ENCODE measurements at places on chromosomes 1 and 21. TPM values are rescaled to one million over a fixed set of nuclear protein-coding genes. Genes with fewer than 3 reads are reported as not detected.

GRCh38 chr1:23290836-23291565 lies 53.1 kb downstream of the HNRNPR start:
- DNase-seq = no peak

DNA sequence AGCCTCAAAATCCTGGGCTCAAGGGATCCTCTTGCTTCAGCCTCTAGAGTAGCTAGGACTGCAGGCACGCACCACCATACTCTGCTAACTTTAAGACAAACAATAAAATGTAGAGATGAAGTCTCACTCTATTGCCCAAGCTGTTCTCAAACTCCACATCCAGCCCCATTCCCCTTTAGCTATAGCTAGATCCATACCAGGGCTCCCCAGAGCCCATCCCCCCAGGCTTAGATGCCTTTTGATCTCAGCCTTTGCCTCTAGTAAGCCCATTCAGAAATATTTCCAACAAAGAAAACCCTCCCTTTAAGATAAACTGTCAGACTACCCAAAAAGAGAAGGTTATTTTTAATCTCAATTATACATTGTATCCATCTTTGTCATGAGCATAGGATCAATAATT lies 325.4 kb downstream of the CHRM3 start:
- no peak for DNase-seq

- no peak for DNase-seq
These were observed 555.8 kb downstream of the DPYD start for GRCh38 chr1:97365026-97365425.

DNA sequence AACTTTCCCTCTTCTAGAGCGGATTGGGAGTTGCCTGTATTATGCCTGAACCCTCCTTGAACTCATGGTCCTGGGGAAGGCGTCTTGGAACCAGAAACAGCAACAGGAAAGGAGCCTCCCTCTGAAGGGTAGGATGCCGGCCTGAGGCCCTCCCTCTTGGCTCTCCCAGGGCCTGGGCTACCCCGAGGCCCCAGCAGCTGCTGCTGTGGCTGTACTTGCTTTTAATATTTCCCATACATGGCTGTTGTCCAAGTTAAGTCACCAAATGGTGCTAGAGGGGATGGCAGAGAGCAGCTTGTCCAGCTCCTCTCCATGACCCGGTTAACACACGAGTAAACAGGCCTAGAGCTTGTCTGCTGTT lies 10.5 kb downstream of the CHRNB2 start:
- no peak for DNase-seq

S100A12 gene
- 3.9 TPM for polyA plus RNA-seq

DNA sequence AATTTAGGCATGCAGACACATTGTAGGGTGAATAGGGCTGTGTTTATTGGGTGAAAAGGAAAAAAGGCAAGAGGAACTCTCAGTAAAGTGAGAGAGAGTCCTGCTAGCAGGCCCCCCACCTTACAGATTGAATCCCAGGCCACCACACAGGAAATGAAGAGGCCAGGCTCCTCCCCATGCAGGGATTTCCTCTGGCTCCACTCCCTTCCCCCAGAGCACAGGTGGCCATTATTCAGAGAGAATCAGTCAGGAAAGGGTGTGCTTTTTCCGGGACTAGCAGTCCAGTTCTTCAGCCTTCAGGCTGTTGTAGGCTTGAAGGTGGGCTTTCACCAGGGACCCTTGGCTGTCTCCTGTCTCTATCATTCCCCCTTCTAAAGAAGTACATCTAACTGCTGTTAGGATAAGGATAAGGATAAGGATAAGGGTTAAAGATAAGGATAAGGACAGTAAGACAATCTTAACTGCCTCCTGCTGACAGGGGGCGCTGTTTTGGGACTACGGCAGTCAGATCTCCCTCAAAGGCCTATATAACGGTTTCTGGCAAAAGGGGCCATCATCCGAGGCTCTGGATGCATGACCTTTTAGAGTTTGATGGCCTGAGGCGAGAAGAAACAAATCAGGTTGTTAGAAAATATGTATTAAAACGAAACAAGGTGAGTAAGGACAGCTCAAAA lies 26.3 kb downstream of the ZNF648 start:
- DNase-seq = no peak

DNA sequence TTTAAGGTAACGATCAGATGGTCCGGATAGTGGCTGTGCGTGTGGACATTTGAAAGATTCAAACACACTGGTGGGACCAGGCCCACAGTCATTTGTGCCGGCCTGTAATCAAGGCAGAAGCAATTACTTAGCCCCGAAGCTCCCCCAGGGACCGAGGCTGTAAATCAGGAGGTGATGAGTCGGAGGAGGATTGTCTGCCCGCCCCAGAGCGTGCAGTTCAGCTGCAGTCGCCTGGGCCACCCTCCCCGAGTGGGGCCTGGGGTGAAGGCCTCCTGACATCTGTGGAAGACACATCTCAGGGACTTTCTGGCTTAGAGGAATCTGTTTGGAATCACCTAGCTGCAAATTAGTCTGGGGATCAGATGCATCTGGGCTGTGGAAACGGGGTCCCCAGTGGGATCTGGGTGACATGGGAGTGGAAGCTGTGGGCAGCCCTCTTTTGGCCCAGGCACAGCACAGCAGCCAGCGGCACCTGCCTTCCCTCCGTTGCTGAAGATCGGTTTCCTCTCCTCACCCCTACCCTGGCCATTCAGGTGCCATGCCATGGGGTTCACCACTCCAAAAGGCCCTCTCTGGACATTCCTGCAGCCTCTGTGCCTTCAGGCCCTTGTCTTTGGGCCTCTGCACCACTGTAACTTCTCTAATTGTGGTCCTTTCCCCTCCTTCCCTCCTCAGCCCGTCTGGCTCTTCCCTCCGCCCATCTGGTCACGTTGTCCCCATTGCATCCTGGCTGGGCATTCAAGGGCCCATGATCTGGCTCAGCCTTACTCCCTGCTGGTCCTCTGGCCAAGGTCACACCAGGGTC lies 25.7 kb downstream of the LHX4 start:
- no peak for DNase-seq

DNA sequence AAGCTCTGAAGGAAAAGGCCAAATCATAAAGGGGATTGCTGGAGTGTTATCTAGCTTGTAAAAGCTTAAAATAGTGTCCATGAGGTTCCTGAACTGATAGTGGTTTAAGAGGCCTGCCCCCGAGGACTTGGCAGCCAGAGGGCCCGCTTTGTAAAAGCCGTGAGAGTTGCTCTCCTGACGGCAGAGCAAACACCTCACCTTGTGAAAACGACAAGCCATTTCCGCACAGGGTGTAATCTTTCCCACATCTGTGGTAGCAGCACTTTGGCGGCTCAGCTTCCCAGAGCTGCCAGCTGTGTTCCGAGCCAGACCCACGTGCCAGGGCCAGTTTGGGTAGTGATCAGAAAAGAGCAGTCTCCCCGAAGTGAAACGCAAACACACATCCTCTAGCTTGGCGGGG lies 37.0 kb downstream of the SERBP1 start:
- no peak for DNase-seq

- DNase-seq = no peak
These were observed 833.4 kb upstream of the ADGRL4 start for GRCh38 chr1:79839882-79840281.

DNA sequence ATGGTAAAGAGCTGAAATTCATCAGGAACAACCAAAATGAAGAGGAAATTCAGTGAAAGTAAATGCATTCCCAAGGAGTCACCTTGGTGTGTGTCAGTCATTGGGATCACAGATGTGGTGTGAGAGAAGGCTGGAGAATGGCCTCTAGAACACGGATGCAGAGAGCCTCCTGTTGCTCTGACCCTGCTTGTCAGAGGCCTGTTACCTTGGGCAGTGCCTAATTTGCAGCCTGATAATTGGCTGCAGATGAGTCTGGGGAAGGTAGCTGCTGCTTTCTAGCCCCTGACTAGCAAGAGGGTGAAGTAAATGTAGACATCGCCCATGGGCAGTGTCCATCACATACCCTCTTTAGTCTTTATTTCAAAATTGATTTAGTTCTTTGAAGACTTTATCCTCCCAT lies 3.3 kb downstream of the GCSAML start:
- no peak for DNase-seq

SUSD4 gene
- 22.9 TPM for polyA plus RNA-seq

DNA sequence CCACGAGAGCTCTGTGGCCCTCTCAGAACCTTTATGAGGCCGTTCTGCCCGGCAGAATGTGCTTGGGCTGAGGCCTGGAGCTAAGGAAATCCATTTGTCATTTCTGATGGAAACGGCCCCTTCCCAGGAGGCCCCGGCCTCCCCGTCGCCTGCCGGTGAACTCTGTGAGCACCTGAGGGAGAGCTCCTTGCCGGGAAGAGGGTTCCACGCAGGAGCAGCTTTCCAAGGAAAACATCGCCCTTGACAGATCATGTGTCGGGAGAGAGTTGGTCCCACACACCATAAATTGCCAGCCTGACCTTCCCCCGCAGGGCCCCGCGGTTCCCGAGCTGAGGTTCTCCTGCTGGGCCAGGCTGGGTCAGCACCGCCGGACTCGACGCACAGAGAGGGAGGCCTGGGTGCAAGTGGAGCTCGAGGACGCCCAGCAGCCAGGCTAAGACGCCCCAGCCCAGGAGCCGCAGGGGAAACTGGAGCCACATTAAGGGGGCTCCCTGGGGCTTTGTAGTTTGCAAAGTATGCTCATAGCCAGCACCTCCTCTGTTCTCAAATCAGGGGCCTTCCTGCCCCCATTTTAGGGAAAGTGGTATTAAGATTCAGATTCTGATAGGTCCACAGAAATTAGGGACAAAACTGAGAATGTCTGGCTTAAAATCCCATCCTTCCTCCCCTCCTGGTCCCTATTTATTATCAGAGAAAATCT lies 239.5 kb downstream of the FOXD2 start:
- DNase-seq = no peak

DNA sequence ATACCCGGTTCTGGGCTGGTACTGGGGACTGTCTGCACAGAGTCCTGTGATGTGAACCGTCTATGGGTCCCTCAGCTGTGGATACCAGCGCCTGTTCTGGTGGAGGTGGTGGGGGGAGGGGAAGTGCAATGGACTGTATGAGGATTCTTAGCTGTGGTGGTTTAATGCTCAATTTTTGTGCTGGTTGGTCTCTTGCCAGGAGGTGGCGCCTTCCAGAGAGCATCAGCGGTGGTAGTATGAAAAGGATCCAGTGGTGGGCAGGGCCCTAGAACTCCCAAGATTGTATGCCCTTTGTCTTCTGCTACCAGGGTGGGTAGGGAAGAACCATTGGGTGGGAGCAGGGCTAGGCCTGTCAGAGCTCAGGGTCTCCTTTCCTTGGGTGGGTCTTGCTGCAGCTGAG lies 89.4 kb upstream of the B3GALT2 start:
- no peak for DNase-seq

DNA sequence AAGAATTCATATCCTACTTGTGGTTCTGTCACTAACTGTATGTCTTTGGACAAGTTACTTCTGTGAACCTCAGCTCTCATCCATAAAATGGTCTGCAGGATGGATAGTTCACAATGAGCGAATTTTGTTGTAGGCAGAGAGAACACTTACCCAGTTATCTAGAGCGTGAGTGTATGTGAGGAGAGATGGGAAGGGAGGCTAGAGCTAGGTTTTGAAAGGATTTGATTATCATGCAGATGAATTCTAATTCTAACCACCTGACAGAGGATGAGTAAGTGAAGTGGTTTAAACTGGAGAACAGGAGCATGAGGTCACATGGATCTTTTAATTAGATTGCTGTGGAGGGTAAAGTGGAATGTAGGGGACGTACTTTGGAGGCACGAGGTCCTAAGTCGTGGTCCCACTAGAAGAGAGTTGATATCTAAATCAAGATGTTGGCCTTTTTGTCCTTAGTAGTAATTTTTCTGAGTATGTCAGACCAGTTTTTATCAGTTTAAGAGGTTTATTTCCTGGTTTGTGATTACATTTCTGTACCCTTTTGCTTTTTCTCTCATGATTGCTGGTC lies 5.0 kb downstream of the SUCO start:
- no peak for DNase-seq

PTAFR gene
- polyA plus RNA-seq = 2.0 TPM

- no peak for DNase-seq
These were observed 6.0 kb upstream of the KNCN start for GRCh38 chr1:46557403-46557802.

DNA sequence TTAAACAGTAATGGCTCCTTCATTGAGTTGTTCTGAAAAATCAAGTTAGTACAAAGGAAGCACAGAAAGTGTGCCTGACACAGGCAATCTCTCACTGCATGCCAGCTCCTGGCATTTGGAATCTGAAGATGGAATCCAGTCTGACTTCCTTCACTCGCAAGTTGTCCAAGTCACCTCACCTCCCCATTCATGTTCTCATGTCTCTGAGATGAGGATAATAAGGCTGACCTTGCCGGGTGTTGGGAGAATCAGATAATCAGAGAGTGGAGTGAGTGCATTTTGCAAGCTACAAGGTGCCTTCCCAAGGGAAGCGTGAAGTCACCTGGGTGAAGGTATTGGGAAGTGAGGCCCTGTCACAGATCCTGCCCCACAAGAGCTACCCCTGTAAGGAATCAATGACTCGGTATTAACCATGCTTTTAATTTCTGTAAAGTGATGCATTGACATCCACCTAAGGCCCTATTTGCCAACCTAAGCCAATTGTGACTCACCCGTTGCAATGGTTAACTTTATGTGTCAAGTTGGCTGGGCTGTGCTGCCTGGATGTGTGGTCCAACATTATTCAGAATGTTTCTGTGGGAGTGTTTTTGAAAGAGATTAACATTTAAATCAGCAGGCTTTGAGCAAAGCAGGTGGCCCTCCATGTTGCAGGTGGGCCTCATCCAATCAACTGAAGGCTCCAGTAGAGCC lies 62.5 kb upstream of the TARBP1 start:
- DNase-seq = no peak

DNA sequence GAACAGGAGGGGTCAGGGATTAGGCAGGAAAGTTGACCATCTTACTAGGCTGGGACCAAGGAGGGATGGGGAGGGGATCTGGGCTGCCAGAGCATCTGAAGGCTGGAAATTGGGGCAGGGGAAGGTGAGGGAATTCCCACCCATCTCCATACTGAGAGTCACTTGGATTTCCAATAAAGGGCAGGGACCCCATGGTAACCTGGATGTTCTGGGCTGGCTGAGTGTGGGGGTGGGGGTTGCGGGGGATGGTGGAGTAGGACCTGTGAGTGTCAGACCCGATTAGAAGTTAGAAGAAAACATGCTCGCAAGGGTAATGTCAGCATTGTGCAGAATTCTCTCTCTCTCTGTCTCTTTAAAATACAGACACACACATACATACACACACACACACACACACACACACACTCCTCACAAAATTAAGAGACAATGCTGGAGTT lies 40.0 kb upstream of the EPS15 start:
- no peak for DNase-seq

TRAF5 gene
- polyA plus RNA-seq = 10.6 TPM

DNA sequence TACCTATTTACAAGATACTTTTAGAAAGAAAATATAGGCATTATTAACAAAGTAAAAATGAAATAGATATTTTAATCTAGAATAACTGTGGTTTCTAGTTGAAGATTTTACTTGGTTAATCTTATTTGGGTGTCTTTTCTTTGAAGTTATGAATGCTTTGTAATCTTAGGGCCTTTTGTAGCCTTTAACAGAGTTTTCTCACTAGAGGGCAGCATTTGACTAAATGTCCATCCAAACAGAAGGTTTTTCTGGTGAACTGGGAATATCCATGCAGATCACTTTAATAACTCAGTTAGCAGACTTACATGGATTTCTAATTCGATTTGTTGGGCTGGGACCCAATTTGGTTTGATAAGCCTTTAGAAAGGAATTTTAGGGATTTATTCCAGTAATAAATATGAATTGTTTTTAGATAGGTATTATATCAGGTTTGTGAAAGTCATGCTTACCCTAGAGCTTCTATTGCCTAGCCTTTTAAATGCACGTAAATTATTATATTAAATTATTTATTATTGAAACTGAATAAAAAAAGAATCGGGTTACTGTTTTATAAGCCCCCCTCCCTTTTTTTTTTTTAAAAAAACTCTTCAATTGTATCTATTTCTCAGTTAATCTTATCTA lies 119.7 kb downstream of the ZNF326 start:
- peak; percentile 46 for DNase-seq

KRTAP7-1 gene
- polyA plus RNA-seq = not detected

All from left renal cortex interstitium (tissue), 4 donors.